CD4-positive, alpha-beta T cell treated with Interleukin-12 subunit alpha and Interleukin-12 subunit beta, for 1 hour (primary cell): ENCODE measurements at places on chromosomes 3 and 15.
A peak's percentile ranks its signal among the peaks of the same experiment; 100 is the strongest.

DNA sequence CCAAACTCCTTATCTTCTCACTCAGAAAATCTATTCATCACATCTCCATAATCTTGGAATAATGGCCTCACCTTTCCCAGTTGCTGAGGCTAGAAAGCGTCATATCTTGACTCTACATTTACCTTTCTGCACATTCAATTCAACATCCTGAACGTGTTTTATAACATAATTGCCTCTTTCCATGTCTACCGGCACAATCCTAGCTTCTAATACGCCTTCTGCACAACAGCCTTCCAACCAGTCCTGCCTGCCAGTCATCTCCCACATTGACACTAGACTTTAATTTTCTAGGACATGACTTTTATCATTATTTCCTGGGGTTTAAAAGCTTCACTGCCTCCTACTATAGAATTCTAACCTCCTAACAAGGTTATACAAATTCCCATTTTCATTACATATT lies 906.6 kb downstream of the ROBO1 start:
- DNase-seq: no peak

DNA sequence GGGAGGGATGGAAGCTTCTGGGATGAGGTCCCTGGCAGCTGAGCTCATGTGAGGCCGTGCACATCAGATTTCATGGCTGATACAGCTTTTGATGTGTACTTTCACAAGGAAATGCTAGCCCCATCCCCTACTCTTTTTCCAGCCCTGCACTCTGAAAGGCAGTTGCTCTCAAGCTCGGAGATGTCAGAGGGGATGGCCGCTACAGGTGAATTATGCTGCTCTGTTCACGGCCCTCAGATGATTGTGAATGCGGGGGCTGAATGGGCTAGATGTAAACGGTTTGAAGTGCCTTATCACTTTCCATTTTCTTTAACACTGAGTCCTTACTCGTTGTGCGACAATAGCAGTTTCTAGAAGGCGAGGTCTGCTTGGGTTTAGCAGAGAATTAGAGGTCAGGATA lies 88.0 kb upstream of the RASGRF1 start:
- no peak for DNase-seq

DNA sequence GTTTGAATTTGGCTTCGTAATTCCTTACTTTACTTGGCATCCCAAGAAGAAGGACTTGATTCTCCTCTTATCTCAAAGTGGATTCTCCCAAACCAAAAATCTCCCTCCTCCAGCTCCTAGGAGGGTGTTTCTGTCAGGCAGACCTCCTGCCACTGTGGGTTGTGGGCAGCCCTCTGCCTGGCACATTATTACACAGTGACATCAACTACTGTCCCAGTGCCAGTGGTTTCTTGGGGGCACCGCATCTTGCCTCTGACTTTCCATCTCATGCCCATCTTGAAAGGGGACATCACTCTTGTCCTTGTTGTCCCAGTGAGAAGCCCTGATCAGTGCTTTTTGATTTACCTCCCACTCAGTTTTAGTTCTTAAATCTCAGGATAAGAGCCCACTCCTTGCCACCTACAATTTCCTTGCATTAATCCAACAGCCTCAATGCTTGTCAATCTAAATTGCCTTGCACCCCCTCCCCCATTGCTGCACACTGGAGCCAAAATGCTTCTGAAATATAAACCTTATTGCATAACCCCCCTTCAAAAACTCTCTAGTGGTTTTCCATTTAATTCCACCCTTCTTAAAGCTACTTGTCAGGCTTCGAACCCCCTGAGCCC lies 81.0 kb downstream of the TRAK1 start:
- no peak for DNase-seq

- DNase-seq: no peak
Measured at GRCh38 chr3:142215106-142215505, 10.3 kb downstream of the GK5 start.

DNA sequence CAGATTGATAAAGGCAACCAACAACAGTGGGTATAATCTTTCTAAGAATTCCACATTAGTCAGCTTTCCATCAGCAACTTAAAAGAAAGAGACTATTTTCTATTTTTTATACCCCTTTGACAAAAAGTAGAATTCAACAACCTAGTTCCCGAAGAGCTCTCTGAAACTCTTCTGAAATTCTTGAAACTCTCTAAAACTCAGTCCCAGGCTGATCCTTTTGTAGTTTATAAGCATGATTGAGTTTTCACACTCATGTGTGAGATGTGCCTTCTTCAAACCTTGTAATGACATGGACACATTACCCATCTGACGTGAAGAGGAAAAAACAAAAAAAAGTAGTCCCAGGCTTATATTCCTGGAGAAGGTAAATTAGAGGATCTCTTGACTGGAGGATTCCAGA lies 31.4 kb downstream of the RAF1 start:
- no peak for DNase-seq

DNA sequence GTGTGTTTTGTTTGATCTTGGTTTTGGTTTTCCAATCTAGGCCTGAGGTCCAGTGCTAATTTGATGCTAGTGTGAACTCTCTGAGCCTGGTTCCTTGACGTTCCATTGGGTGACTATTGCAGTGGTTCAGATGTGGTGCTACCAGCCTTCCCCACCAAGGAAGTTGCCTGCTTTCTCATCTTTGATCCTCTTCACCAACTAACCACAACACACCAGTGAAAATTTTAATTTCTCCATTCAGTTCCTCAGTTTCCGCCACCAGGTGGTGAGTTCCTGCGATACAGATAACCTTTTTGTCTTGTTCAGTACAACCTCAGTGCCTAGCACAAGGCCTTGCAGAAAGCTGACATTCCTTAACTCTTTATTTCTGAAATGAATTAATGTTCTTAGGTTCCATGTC lies 337.4 kb upstream of the TPRG1 start:
- peak; percentile 26 for DNase-seq

GRCh38 chr3:115550285-115550761 lies 73.0 kb upstream of the GAP43 start:
- DNase-seq: no peak

- peak; percentile 71 for DNase-seq
Measured at GRCh38 chr3:171459137-171459941, 866 bp downstream of the TNIK start.

DNA sequence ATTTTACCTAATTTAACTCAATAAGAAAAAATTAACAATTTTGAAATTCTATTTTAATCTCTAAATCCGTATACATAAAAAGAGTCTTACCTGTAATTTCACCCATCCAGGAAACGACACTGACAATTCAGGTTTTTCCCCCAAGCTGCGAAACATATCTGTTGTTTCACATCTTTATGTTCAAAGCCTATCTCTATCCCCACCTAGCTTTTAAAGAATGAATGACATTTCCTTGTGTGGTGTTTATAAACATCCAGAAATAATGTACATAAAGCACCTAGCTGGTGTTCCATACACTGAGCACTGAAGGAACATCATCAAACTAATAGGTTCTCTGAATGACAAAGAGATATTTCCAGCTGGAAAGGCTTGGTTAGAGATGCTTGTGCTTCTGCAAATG lies 867.8 kb downstream of the SQOR start:
- no peak for DNase-seq

DNA sequence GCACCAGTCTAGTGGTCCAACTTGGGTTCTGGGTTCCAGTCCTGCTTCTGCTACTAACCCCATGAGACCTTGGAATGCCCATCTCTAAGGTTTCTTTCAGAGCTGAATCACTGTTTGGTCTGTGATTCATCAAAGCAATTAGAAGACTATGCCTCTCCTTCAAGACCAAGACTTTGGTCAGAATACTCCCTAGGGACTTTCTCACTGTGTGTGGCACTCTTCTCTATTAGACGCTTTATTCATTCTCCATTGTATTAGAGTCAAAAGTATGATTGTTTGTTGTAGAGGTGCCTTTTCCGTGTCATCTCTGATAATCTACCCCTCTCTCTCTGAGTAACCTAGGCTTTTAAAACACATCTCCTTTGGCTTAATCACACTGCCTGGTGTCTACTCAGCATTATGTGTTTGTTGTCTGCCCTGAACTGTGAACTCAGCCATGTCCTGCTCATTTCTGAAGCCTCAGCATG lies 90.5 kb downstream of the LPP start:
- no peak for DNase-seq

- no peak for DNase-seq
Measured at GRCh38 chr3:89560568-89560967, 453.1 kb downstream of the EPHA3 start.

DNA sequence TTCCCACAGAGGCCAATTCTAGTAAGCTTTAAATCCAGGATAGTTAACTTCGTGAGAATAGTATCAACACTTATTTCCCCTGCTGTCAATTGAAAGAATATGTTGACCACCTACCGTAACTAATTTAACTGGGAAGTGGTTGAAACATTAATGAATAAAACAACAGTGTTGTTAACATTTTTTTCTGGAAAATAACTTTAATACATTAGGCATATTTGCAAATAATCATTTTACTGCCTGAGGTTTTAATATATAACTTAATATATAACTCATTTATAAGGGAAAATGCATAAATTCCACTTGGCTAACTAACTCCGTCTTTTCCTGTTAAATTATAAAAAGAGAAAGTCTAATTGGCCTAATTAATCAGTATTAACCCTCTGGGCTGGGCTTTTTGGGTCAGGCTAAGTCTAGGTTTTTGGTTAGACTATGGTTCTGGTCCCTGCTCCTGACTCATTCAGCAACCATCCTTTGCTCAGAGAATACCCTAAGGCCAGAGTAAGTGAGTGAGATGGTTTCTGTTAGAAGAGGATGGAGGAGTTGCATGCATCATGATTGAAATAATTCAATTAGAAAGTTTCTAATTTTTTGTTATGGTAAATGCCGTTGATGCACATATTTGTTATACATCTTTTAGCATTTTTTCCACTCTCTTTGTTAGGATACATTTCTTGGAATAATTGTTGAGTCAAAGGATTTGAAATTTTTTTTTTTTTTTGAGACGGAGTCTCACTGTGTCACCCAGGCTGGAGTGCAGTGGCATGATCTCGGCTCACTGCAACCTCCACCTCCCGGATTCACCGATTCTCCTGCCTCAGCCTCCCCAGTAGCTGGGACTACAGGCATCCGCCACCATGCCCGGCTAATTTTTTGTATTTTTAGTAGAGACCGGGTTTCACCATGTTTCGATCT lies 10.8 kb upstream of the SKIL start:
- DNase-seq: no peak

GRCh38 chr3:12495749-12496452 lies 11.6 kb downstream of the TSEN2 start:
- DNase-seq: no peak
